ENCODE measurements at places on chromosomes 3 and 15.

DNA sequence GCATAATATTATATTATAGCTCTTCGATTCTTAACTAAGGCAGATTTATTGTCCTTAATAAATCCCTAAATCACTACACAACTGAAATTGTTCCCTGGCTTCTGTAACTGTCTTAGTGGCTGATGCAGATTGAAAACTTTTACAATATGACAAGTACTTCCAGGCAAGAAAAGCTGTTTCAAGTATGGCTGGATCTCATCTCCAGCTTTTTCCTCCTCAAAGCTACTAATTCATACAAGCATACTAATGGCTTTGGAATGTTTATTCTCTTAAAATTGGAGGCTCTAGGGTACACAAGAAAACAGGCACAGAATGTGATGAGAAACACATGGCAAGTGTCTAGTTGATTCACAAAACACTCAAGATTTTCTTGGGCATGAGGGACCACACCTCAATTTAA is 351.5 kb upstream of the ICE2 start:
- no peak for DNase-seq

DNA sequence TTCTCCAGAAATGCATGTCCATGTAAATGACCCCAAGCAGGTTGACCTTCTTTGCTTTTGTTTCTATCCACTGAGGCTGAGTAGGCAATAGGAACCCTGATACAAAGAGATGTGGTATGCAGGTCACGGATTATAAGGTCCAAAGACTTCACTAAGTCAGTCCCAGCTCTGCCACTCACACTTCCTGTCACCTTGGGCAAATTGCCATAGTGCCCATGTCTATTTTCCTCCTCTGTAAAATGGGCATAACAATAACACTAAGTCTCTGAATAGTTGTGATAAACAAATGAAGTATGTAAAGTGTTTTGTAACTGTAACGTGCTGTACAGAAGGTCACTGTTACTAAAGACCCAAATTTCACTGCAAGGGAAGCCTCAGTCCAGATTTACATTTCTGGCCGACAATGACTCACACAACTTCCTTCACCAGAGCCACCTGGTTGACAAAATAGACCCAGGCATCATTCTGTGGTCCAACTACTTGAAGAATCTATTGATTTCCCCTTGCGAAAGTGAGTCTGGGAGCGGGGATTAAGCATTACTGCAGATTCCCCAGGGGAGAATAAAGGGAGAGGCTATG is 175.4 kb upstream of the LPP start:
- DNase-seq, result no peak

DNA sequence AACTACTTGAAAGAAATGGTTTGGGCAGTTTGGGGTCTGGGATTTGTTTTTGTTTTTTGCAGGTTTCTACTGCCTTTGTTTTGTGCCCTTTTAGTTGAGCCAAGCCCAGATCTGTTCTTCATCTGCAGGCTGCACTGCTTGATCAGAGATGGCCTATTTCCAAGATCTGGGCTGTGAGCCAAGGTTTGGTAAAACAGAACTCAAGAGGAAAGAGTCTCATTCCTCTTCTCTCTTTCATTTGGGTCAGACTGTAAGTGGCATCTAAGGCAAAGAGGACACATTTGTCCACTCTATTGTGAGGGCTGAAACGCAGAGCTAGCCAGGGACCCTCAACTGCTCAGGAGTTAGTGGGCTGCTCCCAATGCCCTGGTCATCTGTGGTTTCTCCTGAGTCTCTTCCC is 104.4 kb upstream of the UBE3A start:
- DNase-seq, result no peak

GRCh38 chr3:136473716-136474326 is 223.7 kb downstream of the PCCB start:
- no peak for DNase-seq

GRCh38 chr15:22956257-22956977 is 23.8 kb downstream of the CYFIP1 start:
- no peak for DNase-seq

Data from Caco-2 (cell line).